AG09309 (cell line): ENCODE measurements at places on chromosomes 2 and 18.

- DNase-seq, result no peak
These were observed 162.7 kb downstream of the INHBB start for GRCh38 chr2:120508567-120509041.

DNA sequence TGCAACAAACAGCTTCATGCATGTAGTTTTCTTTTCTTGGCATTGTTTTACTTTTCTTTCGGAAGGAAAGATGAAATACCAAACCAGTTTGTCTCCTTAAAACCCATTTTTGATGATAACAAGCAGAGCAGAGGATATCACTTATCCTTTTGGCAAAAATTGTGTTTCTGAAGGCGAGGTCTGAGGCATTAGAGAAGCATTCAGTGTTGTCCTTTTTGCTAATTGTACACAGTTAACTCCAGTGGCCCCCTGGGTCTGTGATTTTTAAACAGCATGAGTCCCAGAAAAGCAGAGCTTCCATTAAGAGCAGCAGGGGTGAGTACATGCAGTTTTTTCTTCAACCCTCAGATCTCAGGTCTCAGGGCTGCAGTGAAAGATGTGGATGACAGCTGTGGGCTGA lies 41.3 kb downstream of the TTC39C start:
- no peak for DNase-seq

DNA sequence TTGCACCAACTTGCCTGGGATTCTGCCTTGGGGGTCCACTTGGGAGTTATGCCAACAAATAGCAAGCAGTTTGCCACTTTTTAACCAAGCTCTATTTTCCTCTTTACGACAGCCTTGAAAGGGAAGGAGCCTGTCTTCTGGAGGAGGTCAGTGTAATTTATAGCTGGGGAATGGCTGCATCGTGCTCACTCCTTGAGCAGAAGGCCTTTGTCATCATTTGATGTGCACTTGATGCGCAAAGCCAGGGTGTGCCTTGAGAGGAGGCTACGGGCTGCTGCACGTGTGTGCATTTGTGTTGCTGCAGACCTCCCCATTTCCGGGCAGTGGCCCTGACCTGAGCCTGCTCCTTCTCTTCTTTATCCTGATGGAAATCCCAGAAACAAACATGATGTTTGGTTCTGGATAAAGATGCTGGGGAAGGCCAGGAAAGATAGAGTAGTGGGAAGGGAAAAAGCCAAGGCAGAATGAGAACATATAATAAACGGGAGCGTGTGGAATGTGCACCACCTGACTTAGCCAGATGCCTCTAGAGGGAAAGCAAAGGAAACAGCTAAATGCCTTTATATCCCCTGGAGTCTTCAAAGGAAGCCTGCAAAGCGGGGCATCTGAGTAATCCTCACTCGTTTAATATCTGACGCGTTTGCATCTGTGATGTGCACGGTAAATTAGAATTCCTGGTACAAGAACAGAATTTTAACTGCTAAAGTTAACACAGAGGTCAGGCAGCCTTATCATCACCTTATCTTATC lies 68.3 kb upstream of the ZNF521 start:
- DNase-seq, result no peak

DNA sequence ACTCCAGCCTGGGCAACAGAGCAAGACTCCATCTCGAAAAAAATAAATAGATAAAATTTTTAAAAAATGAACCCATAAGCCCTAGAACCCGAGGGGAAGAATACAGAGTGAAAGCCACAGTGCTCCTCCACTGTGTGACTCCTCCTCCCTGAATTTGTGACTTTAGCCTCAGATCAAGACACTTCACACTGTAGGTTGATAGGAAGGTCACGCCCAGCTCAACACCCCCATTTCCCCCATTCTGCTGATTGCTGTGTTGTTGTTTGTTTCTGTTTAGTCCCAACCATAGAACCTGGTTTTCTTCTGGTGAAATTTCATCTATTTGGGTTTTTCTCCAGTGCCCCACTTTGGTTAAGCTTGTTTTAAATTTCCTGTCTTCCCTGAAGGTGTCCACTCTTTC lies 102.2 kb downstream of the VIT start:
- no peak for DNase-seq

DNA sequence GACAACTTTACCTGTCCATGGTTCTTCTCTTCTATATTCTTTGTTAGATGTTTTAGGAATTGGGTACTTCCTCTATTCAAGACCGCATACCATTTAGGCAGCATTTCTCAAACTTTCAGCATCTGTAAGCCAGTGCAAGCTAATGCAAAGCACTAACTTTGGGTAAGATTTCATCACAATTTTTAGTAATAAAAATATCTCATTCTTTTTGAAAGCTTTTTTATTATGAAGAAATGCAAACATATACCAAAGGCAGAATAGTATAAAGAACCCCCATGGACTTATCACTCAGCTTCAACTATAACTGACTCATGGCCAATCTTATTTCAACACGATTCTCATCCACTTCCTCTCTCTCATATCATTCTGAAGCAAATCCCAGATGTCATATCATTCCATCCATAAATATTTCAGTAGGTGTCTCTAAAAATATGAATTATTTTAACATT lies 32.9 kb downstream of the INO80C start:
- DNase-seq, result no peak

DNA sequence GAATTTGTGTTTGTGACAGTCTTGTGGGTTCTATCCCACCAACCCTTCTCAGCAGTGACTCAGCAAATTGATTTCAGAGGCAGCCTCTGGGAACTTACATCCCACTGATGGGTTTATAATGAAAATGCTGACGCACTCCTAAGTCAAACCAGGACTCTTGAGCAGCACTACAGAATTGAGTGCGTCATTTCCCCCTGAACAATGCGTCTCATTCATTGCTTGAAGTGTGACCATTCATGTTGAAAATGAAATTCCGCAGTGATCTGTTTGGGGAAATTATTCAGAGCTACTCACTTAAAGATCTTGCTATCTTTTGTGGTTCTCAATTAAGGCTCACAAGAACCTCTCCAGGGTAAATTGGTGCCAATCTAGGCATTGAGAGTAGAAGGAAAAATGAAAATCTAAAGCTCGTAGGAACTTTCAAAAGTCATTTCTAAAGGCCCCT lies 417.7 kb upstream of the SLC14A2 start:
- peak; percentile 71 for DNase-seq

- peak; percentile 39 for DNase-seq
These were observed at the start of gene MAP4K4 for GRCh38 chr2:101697124-101698013. MAP4K4 (plus strand) TSS chr2:101697707; CDS start chr2:101698081, 374 bp downstream.

DNA sequence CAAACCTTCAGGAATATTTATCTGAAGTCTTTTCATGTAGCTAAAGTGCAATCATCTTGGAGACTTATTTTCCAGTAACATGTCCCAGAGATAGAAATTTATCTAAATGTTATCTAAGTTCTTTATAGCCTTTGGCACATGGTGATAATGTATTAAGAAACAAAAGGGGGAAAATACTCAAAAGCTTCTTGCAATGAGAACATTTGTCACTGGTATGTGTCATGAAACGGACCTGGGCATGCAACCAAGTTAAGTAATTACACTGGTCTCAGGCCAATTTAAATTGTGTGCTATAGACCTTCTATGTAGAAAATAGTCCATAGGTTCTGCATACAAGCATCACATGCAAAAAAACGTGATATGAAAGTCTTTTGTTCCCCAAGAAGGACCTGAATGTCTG lies 136.2 kb downstream of the SLC8A1 start:
- no peak for DNase-seq

- peak; percentile 88 for DNase-seq
These were observed 29.2 kb upstream of the PPP4R1 start for GRCh38 chr18:9643549-9643948.

DNA sequence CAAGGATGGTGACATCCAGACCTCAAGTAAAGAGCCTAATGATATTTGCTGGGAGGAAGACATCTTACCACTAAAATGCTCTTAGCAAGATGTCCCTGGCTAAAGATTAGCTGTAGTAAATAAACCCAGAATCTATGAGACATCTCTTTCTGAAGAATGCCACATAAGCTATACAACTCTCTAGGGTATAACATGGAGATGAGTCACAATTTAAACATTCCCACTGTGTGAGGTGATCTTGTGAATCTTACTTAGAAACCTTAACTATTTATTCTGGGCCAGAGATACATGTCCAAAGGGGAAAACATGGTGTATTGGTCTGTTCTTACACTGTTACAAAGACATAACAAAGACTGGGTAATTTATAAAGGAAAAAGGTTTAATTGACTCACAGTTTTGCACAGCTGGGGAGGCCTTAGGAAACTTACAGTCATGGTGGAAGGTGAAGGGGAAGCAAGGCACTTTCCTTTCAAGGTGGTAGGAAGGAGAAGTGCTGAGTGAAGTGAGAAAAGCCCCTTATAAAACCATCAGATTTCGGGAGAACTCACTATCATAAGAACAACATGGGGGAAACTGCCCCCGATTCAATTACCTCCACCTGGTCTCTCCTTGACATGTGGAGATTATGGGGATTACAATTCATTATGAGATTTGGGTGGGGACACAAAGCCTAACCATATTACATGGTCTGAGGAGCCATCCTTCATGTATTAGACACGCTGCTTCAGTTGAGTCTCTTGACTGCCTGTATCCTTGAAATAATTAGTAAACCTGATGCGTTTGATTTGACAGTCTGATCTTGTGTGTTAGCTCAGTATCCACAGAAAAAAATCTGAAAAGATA lies 17.1 kb downstream of the KRCC1 start:
- DNase-seq, result peak; percentile 69

- no peak for DNase-seq
These were observed 232.9 kb upstream of the BOD1L2 start for GRCh38 chr18:56913941-56914340.

- DNase-seq, result no peak
These were observed 1768.2 kb downstream of the SUCLG1 start for GRCh38 chr2:82690757-82691411.

DNA sequence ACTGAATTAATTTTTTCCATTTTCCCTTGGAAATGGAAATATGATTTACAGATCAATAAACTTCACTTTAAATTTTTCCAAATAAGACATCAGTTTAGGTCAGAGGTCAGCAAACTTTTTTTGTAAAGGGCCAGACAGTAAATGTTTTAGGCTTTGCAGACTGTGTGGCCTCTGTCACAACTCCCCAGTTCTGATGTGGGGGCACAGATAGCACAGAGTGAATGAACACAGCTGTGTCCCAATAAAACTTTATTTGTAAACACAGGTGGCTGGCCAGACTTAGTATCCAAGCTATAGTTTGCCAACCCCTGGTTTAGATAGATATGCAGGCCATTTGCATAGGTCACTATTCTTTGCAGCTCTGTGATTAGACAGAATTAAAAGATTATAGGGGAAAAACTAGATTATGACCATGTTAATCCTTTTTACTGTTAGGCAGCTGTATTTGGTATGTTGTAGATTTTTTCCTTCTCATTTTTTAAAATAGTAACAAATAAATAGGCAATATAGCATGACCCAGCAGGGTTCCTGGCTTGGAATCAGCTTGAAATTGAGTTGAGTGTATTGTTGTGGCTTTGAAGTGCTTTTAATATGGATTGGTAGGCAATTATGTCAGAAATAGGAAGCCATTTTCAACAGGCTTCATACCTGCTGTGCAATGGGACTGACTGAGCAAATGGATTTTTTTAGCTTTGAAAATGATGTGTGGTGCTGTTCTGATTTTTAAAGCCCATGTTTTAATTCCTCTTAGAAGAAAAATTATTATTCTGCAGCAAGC lies 59.7 kb downstream of the WDSUB1 start:
- no peak for DNase-seq

GRCh38 chr2:135685361-135685760 lies 56.3 kb upstream of the UBXN4 start:
- no peak for DNase-seq

DNA sequence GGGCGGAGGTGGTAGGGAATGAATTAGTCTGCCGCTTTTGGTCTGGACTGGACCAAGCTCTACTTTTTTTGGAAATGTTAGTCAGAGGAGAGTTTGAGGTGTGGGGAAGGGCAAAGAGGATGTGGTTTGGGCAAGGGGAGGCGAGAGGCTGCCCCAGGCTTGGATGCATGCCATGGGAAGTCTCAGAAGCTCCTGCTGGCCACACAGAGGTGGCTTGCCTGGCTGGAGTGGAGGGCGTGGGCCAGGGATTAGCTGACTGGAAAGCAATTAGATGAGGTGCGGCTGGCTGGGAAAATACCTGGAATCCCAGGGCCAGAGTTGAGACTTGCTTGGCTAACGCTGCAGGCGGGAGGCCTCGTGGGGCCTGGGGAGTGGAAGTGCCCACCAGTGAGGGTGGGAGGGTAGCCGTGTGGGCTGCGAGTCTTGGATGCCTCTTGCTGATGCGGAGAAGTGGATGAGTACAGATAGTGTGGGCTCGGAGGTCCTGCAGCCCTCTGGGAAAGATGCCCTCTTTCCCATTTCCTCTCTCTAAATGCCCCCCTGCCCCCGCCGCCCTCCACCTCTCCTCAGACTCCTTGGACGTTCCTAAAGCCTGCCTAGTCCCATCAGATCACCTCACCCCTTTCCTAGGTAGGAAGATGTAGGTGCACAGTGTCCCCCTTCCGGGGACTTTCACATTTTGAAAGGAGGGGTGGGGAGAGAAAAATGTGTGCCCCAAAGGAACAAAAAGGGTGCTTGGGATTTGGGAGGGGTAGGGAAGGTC lies 117.6 kb downstream of the SMAD7 start:
- DNase-seq, result no peak

DNA sequence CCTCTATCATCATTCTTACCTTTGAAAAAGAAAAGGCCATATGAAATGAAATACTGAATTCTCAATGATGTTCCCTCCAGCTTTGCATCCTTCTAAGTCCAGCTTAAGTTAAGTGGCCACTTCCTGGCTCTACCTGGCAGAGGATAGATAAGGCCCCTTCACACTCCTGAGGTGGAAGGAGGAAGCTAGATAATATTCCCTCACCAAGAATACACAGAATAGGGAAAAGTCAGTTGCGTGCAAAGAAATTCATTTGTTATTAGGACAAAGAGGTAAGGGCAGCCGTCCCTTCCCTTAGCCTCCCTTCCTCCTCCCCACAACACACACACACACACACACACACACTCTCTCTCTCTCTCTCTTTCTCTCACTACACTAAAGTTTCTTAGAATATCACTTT lies 37.5 kb downstream of the OLA1 start:
- no peak for DNase-seq

DNA sequence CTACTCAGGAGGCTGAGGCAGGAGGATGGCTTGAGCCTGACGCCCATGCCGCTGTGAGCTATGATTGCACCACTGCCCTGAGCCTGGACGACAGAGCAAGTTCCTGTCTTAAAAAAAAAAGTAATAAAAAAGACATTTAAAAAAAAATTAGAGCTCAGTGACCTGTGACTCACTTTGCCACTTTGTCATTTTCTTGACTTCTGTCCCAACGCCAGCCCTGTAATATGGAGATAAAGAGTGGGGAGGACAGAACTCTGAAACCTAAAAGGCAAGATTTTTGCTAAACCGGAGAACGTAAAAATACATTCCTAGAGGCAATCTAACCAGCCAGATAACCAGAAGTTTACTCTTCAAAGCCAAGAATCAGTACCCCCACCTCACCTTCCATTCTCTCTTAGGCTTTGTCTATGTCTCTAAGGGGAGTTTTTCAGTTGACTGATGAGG lies 49.0 kb downstream of the PRKRA start:
- no peak for DNase-seq

DNA sequence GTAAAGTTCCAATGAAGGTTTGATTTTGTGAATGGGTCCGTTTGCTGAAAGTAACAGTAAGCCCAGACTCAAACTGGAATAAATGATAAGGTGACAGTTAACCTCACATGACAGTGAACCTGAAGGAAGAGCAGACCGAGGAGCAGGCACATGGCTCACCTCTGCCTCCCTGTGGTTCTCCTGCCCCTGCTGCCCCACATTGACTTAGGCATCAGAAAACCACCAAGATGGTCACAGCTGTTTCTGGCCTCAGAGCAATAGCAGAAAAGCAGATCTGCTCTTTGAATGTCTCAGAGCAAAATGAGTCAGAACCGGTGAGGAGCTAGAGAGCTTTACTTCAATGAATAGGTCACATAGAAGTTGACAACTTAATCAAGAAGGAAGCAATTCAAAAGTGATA lies 487.6 kb downstream of the METTL4 start:
- DNase-seq, result no peak
